ENCODE measurements at places on chromosomes 6 and 20.

DNA sequence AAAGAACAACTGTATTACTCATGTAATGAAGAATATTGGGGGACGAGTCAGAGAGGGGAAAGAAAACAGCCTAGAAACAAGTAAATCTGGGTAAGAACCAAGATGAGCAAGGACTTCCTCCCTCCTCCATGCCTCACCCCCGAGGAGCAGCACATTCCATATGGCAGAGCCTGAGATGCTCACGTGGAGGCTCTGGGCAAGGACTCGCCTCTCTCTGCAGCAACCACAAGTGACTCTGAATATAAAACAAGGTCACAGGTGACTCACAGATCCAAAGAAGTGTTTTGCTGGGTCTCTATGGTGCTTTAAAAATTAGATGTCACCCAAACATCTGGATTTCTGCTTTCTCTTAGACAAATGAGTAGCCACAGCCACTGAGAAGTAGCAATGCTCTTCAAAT is 453.0 kb upstream of the SULF2 start:
- DNase-seq, result no peak

- DNase-seq, result no peak
Observed at GRCh38 chr6:109515781-109516409, 32.9 kb upstream of the ZBTB24 start.

GRCh38 chr20:3889489-3890397 is 556 bp downstream of the PANK2 start:
- peak; percentile 39 for DNase-seq

DNA sequence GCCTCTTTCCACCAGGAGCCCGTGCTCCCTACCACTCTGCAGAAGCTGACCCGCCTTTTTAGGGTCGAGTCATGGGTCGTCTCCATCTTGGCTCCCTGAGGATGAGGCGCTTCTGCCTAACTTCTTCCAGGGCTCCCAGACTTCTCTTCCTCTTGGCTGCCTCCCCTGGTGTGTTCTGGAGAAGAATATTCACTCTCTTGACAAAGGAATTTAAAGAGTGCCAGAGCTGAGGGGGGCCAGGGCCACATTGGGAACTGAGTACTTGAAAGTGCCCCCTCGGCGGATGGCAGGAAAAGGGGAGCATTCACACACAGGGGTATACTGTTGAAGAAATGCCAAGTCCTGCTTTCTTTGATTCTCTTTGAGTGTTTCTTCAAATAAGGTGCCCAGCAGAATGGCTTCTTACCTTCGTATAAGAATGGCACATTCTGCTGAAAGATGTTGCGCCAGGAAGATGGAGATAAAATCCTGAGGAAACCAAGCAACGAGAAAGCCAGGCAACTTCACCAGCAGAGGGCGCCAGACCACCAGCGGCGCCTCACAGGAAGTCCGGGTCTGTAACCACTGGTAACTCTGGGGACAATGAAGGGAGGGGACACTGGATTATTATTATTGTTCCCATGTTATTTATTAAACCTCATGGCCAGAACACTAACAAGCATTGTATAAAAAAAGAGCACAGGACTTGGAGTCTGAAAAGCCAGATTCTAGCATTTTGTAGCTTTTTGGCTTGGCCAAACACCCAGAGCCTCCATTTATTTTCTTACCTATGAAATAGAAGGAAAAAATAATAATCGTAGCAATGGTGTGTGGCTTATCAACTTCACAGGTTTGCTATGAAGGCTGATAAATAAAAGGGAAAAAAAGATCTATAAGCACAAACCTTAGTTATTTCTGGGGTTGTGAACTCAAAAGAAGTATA is 176.7 kb downstream of the HACE1 start:
- DNase-seq, result peak; percentile 65

- no peak for DNase-seq
Observed at GRCh38 chr20:57392512-57393271, 1.5 kb downstream of the RBM38 start.

DNA sequence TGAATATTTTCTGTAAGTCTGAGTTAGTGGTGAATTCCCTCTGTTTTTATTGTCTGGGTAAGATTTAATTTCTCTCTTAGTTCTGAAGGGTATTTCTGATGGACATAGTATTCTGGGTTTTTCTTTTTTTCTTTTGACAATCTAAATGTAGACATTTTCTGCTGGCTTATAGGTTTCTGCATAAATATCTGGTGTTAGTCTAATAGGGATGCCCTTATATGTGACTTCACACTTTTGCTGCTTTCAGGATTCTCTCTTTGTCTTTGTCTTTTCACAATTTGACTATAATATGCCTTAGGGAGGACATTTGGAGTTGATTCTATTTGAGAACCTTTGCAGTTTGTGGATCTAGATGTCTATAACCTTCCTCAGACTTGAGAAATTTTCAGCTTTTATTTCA is 667.2 kb downstream of the EPHA7 start:
- no peak for DNase-seq

Measured in COLO829 (cell line).